Stimulated activated CD8-positive, alpha-beta memory T cell treated with anti-CD3 and anti-CD28 coated beads, Interleukin-4, amount 100 ng/mL, for 24 hours (primary cell): ENCODE measurements at places on chromosomes 12 and 14.

DNA sequence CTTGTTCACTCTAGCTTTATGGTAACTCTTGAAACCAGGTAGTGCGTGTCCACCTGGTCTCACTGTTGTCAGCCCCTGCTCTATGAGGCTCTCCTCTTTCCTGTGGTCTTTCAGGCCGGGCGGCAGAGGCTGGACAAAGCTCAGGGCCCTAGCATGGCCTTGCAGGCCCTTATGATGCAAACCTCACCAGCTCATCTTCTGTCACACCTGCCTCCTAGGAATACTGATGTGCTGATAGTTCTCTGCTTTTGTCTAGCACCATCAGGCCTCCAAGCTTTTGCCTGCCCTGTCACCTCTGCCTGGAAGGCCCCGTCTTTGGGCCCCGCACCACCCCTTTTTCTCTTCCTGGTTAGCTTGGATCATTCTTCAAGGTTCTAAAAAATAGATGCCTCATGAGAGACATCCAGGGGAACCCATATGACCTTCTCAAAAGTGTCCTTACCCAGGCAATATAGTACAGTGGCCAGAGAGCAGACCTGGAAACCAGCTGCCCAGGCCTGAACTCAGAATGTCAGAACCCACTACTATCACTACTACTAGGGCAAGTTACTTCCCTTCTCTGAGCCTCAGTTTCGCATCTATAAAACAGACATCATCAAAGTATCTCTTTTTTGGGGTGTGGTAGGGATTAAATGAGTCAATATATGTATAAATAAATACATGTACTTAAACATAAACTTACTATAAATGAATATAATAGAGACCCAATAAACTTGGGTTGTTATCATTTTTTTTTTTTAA, 91.7 kb downstream of the ZFP36L1 start:
- no peak for DNase-seq

- no peak for DNase-seq
These were observed 7.6 kb upstream of the NUMB start for GRCh38 chr14:73465823-73466532.

GRCh38 chr12:75366629-75367028, 24.3 kb upstream of the GLIPR1L2 start:
- no peak for DNase-seq

DNA sequence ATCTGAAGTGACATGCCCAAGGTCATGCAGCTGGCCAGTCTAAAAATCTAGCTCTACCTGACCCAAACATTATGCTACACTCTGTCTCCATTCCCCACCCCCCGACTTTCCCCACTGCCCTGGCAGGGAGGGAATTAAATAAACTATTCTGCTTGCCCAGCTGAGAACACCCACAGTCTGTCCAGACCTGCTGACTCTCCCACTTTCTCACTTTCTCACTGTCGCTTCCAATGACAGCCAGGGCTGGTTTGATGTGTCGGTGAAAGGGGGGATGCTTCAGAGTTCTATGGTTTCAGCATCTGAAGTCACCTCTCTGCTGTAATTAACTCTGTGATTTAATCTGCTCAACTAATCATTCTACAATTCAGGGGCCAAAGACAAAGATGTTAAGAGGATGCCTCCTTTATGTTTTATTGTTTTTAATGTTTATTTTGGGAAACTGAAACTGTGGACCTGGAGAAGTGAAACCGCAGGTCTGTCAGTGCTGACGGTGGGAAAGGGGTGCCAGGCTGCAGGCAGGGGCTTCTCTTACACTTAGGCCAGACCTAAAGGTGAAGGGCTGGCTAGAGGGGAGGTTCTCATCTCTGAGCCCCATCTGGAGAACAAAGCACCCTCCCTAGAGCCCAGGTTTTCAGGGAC, 8.1 kb upstream of the MSI1 start:
- DNase-seq = no peak

DNA sequence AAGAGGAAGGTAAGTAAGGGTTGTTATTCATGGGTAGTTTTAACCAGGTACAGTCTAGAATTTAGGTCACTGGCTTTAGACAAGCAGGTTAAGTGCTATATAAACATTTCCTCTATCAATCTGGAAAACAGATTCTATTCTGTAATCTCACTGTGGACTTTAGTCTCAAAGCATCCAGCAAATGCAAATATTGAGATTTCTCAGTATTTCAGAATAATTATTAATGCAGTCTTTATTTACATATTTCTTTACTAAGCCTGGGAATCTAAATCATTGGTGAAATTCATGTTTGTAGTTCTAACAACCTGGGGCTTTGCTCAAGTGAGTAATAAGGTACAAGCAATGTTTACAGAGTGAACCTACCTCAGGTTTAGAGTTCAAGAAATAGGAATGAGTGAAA, 61.9 kb downstream of the SLC41A2 start:
- no peak for DNase-seq
